Spinal cord (tissue), 10 donors: ENCODE measurements at places on chromosomes 6 and 20. TPM values are rescaled to one million over a fixed set of nuclear protein-coding genes. Genes with fewer than 3 reads are reported as not detected.

GRCh38 chr6:122799140-122799745 lies 10.2 kb downstream of the SMPDL3A start:
- DNase-seq: no peak

The TRERF1 gene
- 8.9 TPM for polyA plus RNA-seq

DNA sequence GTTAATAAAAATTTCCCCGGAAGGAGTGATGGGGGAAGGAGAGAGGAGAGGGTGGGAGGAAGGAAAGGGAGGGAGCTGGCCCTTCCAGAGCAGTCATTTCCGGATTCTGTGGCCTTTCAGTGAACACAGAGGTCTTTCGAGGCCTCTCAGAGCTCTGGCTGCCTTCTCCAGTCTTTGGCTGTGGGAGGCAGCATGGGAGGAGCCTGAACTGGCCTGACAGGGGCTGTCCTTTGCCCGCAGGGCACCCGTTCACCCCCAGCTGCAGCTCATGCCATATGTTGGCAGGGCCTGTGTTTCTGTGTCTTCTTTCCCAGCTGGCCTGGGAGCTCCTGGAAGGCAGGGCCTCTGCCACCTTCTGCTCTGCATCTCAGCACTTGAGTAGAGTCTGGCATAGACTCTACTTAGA lies 95.5 kb downstream of the PPP1R14C start:
- DNase-seq: no peak

DNA sequence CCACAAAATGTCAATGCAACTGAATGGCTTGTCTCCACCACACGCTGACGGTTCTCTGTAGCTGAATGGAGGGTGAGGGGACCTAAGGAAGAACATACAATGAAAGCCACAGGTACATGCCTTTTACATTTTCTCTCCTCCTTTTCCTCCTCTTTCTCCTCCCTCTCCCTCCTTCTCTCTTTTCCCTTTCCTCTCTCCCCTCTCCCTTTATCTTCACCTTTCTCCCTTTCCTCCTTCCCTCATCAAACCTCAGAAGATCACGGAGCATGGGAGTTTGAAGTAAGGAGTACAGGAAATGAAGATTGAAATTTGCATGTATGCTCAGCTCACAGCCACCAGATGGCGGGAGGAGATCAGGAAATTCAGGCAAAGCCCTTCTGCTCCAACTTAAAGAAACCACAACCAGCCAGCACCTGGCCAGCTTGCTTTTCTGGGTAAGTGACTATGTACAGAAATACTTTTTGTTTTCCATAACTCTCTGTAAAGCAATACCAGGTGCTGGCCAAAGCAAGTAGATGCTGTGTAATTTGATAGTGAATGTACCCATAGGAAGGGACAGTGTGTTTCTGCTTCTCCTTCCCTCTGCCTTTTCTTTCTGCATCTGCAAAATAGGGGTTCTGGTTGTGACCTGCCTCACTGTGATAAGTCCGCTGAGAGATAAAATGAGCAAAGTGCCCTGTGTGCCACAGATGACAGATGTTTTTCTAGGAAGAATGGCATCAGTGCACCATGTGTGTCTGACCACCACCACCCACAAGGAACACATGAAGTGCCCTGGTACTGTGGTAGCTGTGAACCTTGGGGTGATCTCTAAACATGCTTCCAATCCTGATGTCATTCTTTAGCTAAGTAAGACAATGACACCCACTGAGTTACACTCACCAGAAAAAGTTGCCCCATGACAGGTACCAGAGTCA lies 18.6 kb upstream of the FOXO3 start:
- peak; percentile 65 for DNase-seq

The SNAI1 gene
- polyA plus RNA-seq: 1.8 TPM

GRCh38 chr20:41984031-41984430 lies 365.9 kb upstream of the CHD6 start:
- no peak for DNase-seq

DNA sequence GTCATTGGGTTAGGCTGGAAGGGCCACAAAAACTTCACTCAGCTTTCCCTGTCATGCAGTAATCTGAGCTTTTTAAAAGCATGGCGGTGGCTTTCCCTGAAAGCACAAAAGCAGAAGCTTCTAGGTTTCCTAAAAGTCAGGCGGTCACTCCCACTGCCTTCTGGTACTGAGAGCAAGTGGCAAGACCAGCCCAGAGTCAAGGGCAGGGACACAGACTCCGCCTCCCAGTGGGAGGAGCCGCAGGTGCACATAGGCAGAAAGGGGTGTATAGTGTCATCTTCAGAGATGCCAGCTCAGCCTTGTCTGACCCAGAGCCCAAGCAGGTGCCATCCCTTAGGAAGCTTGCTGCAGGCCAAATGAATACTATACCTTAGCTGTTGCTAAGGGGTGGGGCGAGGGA lies 18.0 kb upstream of the PACSIN1 start:
- DNase-seq: no peak

GRCh38 chr20:50931306-50932015 lies at the start of gene ADNP:
ADNP (minus strand) TSS chr20:50931437; CDS start chr20:50903996, 27,441 bp downstream.
- DNase-seq: peak; percentile 87

DNA sequence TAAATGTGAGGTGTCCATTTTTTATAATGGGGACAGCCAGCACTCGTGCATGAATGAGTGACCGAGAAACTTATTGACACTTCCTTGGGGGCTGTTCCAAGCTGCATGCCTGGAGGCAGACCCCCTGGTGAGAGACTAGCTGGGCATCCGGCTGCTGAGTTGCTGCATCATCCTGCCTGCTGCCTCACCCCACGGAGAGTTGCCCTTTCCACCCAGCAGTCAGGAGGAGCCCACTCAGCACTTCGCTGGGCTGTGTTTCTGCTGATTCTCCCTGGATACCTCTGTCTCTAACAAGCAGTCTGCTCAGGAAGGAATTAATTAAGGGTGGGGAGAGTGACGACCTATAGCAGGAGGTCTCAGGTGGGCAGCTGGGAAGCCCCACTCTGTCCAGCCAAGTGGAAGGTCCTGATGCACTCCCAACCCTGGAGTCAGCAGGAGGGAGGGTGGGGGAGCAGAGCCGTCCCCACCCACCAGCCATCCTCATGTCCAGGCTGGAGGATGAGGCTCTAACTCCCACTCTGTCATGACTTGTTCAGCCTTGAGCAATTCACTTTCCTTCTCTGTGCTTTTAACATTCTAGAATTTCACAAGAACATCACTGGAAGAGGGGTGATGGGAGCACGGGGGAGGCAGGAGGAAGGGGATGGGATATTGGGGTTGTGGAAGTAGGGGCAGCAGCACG lies 177.3 kb downstream of the LRFN2 start:
- DNase-seq: peak; percentile 34

The OR2B6 gene
- not detected for polyA plus RNA-seq

The GPR63 gene
- 3.9 TPM for polyA plus RNA-seq

DNA sequence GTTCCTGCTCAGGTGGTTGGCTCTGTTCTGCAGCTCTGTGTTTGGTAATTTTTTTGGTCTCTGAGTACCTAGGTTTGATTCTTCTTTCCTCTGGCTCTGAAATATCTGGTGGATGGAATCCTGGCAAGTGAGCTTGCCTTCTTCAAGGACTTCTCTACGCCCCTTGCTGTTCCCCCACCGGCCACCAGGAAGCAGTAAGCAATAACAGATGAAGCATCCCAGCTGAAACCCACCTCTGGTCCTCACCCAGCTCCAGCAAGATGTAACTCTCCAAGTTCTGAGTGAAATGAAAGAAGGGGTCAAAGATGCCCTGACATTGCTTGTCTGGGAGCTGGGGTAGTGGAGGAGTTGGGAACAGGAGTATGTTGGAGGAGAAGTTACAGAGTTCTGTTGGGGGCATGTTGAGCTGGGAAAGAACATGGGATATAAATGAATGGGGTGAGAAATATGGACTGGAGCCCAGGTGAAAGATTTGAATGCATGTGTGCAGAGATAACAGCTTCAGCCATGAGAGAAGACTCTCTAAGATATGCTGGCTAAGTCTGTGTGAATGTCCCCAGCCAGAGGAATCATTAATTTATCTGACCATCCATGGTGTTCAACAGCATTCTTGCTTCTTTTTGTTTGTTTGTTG lies 51.3 kb upstream of the GLP1R start:
- peak; percentile 29 for DNase-seq

- DNase-seq: no peak
Measured at GRCh38 chr6:70353448-70353847, 50.6 kb upstream of the COL9A1 start.

GRCh38 chr6:157487110-157487773 lies 106.3 kb downstream of the ZDHHC14 start:
- no peak for DNase-seq

GRCh38 chr20:49594931-49595315 lies 27.0 kb upstream of the PTGIS start:
- no peak for DNase-seq

The SLC17A9 gene
- 2.4 TPM for polyA plus RNA-seq

DNA sequence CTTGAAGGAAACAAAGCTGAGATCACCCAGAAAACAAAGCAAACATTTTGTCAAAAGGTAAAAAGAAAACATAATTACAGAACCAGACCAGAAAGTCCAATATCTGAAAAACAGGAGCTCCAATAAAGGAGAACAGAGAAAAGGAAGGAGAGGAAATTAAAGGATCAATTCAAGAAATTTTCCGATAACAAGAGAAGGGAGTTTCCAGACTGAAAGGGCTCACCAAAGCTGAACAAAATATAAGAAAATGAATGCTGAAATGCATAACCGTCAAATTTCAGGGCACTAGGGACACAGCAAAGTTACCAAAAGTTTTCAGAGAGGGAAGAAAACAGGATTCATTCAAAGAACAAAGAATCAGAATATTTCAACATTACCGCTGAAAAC lies 23.9 kb downstream of the ILRUN start:
- no peak for DNase-seq

The CRISP3 gene
- polyA plus RNA-seq: not detected

DNA sequence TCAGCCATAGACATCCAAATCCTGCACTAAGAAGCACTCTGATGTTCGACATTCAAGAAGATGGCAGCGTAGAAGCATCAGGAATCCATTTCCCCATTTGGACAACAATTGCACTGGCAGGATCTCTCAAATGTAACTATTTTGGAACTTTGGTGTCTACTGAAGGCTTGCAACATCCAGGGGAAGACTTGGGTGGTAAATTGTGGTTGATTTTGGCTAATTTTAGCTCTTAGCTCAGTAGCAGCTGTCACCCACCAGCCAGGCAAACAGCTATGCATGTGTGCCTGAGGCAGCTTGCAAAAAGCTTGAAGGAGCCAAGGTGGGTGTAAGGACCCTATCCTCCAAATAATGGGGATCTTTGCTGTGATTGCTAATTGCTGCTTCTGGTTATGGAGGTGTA lies 35.1 kb upstream of the PPP1R3G start:
- DNase-seq: no peak
